ENCODE measurements at places on chromosomes 6 and 20.

- no peak for DNase-seq
These were observed 374.8 kb downstream of the MAFB start for GRCh38 chr20:40314278-40314677.

DNA sequence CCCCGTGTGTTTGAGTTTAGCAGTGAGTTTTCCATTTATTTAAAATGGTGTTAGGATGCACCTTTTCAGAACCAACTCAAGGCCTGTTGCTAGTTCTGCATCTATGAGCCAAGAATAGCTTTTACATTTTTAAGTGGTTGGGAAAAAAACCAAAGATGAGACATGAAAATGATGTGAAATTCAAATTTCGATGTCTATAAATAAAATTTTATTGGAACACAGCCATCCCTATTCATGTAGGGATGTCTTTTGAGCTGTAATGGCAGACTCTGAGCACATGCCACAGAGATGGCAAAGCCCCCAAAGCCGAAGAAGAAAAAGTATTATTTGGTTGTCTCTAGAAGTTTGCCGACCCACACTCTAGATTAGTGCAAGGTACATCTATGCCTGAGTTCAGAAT, 5.0 kb upstream of the NEDD9 start:
- no peak for DNase-seq

GRCh38 chr6:75147512-75147911, 58.3 kb downstream of the COL12A1 start:
- no peak for DNase-seq

DNA sequence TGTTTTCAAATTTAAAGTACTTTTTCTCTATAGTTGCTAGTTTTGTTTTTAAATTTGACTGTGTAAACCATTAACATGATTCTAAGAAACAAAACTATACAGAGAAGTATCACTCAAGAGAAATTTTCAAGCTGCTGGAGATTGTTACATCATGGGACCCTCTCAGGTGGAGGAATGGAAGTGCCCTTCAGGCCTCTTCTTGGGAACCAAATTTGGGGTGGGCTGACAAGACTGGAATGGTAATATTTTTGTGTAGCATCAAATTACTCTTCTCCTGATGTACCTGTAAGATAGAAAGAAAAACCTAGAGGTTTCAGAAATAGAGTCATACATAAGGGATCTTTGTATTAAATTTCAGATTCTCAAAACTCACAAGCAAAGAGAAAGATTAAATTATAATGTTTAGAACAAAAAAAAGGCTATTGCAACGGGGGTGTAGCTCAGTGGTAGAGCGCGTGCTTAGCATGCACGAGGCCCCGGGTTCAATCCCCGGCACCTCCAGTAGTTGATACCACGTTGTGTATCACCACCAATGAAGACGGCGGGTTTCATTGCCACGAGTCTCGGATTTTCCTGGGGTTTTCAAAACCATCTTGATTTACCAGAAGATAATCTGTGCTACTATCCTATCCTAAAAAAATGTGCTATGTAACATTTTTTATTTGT, 193.7 kb downstream of the GPX5 start:
- no peak for DNase-seq

DNA sequence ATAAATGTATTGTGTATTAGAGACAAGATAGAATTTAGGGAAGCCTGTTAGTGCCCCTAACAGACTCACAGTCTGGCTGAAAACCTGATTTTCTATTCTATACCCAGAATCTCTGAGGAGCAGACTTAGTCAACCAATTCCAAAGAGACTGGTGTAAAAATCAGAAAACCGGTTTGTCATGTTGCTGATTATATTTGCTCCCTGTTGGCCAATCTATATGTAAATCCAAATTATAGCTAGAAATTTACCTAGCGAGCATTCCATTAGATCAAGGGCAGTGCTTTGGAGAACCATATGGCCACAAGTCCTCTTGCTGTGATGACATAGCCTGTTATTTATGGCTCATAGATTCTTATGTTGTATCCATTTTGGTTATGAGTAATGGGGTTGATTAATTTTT, 4.8 kb downstream of the NFYA start:
- DNase-seq: no peak

DNA sequence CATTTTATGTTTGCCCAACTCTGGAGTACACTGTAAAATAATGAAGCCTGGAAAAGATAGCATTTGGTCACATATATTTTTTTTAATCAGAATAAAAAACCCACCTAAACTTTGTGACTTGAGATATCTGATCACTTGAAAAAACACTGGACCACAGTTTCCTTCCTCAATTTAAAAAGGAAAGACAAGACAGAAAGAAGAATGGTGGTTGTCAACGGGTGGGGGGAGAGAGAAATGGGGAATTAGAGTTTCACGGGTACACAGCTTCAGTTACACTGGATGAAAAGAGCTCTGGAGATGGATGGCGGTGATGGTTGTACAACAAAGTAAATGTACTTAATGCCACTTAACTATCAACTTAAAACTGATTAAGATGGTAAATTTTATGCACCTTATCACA, 14.7 kb upstream of the DST start:
- DNase-seq: no peak

- no peak for DNase-seq
These were observed 55.6 kb downstream of the BMP5 start for GRCh38 chr6:55819811-55820210.

DNA sequence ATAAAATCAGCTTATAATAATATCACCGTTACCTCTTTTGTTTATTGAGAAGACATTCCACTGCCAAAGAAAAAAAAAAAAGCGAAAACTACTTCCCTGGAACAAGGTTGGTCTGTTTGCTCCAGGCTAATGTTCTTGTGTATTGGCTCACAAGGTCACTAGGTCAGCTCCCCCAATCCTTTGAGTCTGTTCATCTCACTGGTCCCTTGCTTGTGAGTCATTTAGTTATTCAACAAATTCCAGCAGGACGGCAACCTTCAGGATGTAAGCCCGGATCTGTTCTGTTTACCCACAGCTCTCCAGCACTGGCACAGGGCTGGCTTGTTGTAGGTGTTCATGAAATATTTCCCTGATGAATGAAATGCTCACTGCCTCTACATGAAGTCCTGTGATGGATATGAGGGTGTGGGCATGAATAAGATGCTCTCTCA, 3.3 kb downstream of the ARHGAP40 start:
- no peak for DNase-seq

DNA sequence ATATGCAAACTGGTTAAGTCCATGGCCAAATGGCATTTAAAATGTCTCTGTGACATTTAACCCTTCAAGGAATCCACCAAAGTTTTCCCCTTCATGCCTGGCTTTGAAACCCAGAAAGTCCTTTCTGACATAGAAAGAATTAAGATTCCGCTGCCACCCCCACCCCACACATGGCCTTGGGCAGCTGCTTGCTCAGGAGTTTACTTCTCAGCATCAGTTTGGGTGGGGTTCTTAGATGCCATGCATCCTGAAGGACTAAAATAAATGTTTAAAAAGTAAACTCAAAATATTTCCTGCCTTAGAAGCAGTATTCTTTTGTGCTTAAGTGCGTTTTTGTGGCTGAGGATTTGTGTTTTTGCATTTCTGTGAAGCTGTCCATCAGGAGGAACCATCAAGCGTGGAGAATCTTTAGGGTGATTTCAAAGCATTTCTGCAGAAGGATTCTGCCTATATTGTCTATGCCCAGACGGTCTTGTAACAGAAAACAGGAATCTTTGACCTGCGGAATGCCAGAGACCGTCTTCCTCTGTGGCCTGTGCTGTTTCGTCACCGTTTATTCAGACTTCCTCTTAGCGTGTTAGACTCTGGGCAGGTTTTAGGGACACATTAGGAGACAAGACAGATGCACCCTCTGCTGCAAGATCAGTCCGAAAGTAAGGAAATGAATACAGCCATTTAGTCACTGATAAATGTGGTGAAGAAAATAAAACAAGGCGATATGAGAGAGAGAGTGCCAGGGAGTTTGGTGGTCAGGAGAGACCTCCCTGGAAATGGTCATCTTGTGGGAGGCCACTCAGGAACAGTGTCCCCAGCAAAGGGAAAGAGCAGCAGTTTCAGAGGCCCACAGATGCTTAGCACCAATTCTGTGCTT, 6.2 kb downstream of the DUSP22 start:
- no peak for DNase-seq

GRCh38 chr6:137013031-137013430, 31.7 kb downstream of the IL20RA start:
- no peak for DNase-seq

GRCh38 chr6:128275681-128276080, 244.7 kb downstream of the PTPRK start:
- DNase-seq: no peak

DNA sequence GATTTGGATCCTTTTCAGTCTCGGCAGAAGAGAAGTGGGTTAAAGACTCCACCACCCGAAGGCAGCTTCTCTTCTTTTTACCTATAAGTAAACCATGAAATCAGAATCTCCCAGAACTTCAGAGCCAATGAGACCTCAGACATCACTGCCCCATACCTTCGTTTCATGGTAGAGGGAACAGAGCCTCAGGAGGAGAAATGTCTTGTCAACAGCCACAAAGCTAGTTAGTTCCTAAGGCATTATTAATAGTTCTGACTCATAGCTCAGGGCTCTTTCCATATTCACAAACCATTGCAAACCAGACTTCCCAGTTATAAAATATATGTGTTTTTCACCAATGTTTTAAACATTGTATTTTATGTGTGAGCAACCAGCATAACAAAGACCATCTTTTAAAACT, 118.7 kb upstream of the RIPOR2 start:
- DNase-seq: no peak

DNA sequence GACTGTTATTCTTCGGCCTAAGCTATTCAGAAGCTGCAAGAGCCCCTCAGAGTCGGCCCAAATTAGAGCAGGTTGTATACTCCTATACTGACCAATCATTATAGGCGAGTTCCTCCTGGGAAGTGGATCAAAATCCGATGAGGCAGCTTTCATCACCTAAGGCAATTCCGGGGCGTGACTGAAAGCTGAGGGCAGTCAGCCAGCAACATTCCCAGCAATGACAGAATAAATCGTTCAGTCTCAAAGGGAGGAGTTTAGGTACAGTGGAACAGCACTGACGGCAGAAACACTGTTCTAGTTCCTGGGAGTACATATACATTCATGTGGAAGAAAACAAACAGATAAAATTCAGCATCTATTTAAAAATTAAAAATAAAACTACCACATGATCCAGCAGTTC, 10.8 kb downstream of the HLA-DQB2 start:
- no peak for DNase-seq

DNA sequence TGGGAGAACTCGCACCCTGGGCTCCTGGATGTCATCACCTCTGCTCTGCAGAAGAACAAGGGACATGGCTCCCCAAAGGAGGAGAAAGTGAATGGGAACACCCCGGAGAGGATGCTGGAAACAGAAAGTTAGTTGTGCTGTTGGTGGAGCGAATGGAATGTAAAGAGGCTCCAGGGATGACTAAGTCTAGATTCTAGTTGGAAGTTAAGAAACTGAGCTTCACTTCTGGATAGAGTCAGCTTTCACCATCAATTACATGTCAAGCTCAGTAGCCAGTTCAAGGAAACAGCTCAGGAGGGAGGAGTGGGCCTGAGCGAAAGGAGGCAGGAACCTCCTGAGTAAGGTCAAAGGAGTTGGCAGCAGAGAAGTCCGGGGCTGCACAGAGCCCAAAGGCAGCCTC, 132.1 kb upstream of the ARID1B start:
- DNase-seq: no peak

DNA sequence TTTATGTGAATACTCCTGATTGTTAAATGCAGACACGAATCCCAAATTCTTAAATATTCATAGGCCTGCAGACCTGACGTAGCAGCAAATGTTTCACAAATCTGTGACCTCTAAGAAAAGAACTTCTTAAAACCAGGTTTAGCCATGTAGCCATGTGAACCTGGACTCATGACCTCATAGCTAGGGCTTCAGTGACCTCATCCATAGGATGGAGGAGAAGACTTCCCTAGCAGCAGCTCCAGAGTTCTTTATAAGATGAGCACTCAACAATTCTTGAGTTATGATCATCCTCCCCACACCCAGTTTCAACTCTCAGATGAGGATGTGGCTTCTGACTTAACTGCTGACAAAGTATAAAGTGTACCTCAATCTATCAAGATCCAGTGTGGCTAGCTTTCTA, 45.8 kb upstream of the TCF21 start:
- DNase-seq: no peak

GRCh38 chr6:34573567-34574183, 17.5 kb upstream of the SPDEF start:
- no peak for DNase-seq
